ENCODE measurements at places on chromosomes 12 and 14.

- DNase-seq, result no peak
Measured at GRCh38 chr14:67553547-67553946, 20.5 kb downstream of the PLEKHH1 start.

DNA sequence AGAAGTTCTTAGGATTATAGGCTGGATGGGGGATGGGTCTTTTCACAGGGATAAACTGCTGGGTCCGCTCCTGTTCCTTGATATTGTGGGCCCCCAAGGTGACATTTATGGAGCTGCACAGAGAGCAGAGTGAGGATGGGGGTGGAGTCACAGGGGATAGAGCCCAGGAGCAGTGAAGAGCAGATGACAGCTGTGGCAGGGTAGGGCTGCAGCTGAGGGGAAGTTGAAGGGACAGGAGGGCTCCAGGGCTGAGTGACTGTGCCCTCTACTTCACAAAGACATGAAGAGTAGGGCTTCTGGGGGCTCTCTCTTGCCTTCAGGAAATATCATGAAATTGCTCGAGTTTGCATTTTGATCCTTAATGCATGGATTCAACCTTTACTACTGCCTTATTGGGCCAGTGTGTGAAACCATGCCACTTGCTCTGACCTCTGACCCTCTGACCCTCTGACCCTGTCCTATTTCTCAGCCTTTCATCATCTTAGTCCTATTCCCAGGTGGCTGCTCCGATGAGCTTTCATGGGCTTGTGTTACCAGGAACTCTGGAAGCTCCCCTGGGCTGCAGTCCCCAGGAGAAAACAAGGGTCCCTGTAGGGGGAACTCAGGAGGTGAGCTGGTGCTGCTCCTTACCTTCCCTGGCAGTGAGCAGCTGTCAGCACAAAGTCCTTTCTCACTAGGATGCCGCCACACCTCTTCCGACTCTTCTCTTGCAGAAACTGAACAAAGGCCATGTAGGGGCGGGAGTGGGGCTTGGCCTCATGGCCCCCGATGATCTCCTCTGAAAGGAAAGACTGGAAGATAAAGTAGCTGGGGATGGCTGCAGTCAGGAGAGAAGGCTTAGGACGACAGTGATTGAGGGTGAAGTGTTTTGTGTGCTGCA, 1.6 kb downstream of the GZMH start:
- DNase-seq, result no peak

DNA sequence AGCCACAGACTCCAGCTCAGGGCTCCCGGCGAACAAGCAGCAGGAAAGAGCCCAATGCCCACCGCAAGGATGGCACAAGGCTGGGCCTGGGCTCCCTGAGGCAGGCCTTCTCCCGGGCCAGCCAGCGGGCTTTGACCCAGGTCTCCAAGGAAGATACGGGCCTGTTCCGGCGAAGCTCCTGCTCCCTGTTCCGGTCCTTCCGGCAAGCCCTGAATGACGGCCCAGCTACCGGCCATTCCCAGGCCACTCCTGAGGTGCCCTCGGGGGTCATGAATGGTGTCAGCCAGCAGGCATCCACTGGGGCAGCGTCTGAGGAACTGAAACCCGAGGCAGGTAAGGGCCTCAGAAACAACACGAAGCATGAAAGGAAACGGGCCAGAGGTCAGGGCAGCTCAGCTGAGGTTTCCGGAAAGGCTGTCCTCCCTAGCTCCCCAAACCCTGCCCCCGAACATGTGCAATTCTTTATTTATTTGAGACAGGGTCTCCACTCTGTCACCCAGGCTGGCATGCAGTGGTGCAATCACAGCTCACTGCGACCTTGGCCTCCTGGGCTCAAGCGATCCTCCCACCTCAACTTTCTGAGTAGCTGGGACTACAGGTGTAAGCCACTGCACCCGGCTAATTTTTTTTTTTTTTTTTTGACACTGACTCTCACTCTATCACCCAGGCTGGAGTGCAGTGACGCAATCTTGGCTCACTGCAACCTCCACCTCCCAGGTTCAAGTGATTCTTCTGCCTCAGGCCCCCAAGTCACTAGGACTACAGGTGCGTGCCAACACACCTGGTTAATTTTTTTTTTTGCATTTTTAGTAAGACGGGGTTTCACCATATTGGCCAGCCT, 6.0 kb downstream of the EXOC3L4 start:
- no peak for DNase-seq

DNA sequence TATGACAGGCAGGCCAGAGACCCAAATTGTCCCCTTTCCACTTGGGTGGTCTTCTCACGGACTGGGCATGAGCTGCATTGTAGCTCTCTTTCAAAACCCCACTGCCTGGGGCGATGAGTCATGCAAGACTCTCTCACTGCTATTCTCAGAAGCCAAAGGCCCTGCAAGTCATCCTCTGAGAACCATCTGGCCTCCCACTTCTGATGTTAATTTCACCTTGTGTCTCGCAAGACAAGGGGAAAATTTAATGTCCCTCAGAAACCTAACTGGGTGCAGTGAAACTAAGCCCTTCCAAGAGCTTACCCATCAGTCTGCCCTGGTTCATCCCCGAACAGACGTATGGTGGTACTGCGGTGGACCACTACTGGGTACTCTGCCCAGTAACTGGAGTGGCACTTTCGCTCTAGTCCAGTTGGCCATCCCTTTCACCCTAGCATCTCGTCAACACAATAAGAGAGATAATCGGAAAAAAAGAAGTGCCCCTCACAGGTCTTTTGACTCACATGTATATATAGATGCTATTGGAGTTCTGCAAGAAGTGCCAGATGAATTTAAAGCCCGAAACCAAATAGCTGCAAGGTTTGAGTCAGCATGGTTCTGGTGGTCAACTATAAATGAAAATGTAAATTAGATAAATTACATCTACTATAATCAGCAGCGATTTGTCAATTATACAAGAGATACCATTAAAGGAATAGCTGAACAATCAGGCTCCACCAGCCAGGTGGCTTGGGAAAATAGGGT, 31.3 kb upstream of the LALBA start:
- no peak for DNase-seq

- no peak for DNase-seq
Measured at GRCh38 chr12:74382983-74383382, 154.7 kb upstream of the ATXN7L3B start.

DNA sequence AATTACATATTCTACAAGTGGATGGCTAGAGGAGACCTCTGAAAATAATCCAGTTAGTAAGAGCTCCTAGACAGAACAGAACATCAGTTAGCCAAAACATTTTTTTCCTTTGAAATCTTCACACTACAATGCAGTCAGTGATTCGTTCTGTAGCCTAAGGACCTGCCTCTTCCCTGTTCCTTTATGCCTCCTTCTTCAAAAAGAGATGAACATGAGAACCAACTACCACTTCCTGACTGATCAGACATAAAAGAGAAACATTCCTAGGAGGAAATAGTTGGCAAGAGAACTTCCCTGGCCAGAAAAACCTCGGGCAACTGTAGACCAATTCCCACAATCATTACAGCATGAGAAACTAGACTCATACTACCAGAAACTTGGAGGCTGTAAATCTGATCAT, 29.4 kb downstream of the ITPR2 start:
- DNase-seq, result no peak

- no peak for DNase-seq
Measured at GRCh38 chr12:112023759-112024396, 10.7 kb downstream of the ERP29 start.

DNA sequence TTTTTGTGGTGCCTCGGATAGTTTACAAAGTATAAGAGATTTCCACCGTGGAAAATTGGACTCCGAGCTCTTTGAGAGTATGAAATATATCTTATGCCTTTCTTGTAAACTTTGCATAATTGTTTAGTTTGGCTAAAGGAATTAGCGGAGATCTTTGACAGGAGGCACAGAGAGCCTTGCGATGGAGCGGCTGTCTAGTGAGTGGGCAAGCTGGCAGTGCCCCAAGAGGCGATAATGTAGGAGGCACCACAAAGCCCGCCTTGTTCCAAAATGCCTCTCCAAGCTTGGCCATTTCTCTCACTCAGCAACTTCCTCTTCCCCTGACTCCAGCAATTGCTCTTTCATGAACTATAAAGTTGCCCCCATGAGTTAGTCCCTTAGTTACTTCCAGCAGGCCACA, 270.1 kb upstream of the PRICKLE1 start:
- DNase-seq, result no peak

DNA sequence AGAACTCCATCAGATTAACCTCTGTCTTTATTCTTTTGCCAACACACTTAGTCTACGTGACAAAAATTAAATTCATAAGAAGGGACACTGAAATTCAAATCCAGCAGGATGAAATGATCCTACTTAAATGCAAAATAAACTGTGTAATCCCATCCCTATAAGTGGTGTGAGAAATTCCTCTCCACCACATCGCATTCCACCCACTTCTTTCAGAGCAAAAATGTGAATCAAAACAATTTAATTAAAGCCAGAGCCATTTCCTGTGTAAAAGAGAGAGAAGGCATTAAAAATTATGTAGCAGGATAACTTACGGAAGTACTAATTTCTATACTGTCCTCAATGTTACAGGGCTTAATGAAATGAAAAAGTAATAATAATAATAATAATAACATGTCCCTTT, 844.3 kb downstream of the GALC start:
- no peak for DNase-seq
